ENCODE measurements at places on chromosomes 13 and 19.

GRCh38 chr19:15264061-15264932, 32.0 kb upstream of the EPHX3 start:
- peak; percentile 69 for DNase-seq

GRCh38 chr13:100440751-100441425, 147.7 kb downstream of the GGACT start:
- no peak for DNase-seq

GRCh38 chr13:76884186-76884906, 1.9 kb downstream of the KCTD12 start:
- no peak for DNase-seq

GRCh38 chr19:13160557-13160956, 10.3 kb downstream of the IER2 start:
- peak; percentile 44 for DNase-seq

GRCh38 chr13:28301839-28302238, 163.5 kb downstream of the PAN3 start:
- DNase-seq: no peak

- DNase-seq: no peak
Observed at GRCh38 chr13:101035119-101035620, 360.6 kb upstream of the TMTC4 start.

- no peak for DNase-seq
Observed at GRCh38 chr19:45446944-45447343, 20.9 kb upstream of the FOSB start.

DNA sequence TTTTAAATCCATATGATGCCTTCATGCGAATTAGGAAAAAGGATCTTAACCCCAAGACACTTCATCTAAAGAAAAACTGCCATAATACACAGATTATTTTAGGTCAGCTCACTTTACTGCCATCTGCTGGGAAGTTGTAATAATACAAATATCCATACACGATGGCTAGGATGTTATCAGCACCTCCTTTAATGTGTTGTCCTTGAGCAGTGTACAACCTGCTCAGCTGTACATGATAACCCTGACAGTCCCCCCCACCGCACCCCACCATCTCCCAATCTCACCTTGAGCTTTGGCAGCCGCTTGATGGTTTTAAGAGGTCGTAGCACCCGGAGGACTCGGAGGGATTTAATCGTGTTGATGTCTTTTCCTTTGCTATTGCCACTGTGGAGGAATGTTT, 112.2 kb downstream of the IER2 start:
- no peak for DNase-seq

- DNase-seq: no peak
Observed at GRCh38 chr19:731000-731399, 19.9 kb upstream of the MISP start.

DNA sequence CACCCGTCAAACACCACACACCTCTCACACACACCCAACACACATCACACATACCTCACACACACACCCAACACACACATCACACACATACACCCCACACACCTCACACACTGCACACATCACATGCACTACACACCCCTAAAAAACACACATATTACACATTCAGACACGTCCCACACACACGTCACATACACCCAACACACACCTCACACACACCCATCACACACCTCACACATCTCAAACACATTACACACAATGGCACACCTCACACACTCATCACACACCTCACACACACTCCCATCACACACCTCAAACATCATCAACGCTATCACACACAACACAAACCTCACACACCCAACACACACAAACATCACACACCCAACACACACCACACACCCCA, 133.1 kb downstream of the CRYL1 start:
- no peak for DNase-seq

- DNase-seq: peak; percentile 100
Observed at GRCh38 chr19:38850436-38850975, 720 bp upstream of the HNRNPL start.

DNA sequence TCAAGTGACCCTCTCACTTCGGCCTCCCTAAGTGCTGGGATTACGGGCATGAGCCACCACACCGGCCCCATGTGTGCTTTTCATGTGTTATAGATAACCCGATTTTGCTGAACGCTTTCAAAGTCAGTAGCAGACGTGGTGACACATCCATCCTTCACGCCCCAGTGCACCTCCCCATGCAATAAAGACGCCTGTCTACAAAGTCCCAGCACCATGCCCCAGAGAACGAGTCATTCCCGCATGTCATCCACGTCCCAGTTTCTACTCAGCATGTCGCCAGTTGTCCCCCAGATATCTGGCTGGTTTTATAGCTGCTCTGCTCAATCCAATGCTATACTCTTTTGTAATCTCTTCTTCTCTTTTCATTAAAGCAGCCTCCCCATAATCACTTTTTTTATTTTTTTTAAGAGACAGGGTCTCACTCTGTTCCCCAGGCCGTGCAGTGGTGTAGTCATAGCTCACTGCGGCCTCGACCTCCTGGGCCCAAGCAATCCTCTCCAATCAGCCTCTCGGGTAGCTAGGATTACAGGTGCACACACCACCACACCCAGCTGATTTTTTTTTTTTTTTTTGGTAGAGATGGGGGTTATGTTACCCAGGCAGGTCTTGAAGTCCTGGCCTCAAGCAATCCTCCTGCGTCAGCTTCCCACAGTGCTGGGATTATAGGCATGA, 42.5 kb downstream of the DNM2 start:
- no peak for DNase-seq

- no peak for DNase-seq
Observed at GRCh38 chr13:69194130-69194529, 913.5 kb upstream of the ATXN8OS start.

GRCh38 chr19:43820098-43820883, 6.8 kb upstream of the ZNF283 start:
- peak; percentile 19 for DNase-seq

DNA sequence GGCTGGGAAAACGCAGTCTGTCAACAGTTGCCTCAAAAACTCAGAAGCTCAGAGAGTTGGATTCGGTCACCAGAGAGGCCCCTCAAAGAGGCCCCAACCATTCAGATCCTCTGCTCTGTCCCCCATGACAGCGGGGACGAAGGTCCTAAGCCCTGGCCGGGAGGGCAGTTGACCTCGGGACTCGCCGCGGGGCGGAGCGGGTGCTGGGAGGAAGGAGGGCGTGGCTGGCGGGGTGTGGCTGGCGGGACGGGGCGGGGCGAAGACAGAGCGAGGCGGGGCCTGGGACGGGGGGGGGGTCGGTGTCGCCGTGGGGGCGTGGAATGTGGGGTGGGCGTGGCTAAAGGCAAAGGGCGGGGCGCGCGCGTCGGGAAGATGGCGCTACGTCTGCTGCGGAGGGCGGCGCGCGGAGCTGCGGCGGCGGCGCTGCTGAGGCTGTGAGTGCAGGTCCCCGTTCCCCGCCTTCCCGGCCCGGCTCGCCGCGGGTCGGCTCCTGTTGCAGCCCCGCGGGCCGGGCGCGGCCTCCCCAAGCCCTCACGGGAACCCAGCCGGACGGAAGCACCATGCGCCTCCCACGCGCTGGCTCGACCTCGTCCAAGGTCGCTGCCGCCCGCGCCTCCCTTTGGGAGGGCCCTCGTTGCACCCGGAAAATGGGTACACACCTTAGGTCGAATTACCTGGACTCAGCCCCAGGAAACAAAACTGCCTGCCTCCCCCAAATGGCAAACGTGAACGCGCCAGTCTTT, 105.2 kb downstream of the TM9SF2 start:
- peak; percentile 89 for DNase-seq

DNA sequence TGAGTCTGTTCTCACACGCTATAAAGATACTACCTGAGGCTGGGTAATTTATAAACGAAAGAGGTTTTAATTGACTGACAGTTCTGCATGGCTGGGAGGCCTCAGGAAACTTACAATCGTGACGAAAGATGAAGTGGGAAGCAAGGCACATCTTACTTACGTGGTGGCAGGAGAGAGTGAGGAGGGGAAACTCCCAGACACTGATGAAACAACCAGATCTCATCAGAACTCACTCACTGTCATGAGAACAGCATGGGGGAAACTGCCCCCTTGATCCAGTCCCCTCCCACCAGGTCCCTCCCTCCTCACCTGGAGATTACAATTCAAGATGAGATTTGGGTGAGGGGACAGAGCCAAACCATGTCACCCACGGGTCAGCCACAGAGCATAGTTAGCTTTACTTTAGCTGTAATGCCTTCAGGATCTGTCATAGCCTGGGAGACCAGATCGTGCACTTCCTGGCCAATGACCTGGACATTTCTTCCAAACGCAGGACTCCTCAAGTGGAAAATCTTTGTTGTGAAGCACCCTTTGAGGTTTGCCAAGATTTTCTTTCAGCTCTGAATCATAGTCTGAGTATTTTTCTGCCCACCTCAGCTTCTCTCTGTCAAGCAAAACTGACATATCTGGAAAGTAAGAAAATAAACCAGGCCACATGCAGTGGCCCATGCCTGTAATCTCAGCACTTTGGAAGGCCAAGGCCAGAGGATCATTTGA, 25.2 kb upstream of the HIF3A start:
- DNase-seq: no peak

GRCh38 chr13:113087923-113088690, 17.5 kb upstream of the F7 start:
- DNase-seq: no peak

DNA sequence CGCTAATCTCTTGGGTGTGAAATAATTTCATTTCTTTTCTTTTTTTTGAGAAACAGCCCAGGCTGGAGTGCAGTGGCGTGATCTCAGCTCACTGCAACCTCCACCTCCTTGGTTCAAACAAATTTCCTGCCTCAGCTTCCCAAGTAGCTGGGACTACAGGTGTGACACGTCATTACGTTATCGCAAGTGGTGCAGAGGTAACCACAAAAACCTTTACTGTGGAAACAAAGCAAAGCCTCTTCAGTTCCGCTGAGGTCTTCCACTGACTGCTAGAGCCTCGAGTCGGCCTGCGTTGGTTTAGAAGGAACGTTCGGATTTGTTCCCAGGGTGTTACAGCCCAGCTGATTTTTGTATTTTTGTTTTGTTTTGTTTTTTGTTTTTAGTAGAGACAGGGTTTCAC, 2.0 kb upstream of the ZNF784 start:
- DNase-seq: no peak

GRCh38 chr13:45385907-45386553, 32.1 kb downstream of the SLC25A30 start:
- DNase-seq: no peak

GRCh38 chr13:95437561-95437960, 115.0 kb upstream of the CLDN10 start:
- DNase-seq: no peak

GRCh38 chr19:50820086-50820485, 3.5 kb downstream of the KLK1 start:
- no peak for DNase-seq

DNA sequence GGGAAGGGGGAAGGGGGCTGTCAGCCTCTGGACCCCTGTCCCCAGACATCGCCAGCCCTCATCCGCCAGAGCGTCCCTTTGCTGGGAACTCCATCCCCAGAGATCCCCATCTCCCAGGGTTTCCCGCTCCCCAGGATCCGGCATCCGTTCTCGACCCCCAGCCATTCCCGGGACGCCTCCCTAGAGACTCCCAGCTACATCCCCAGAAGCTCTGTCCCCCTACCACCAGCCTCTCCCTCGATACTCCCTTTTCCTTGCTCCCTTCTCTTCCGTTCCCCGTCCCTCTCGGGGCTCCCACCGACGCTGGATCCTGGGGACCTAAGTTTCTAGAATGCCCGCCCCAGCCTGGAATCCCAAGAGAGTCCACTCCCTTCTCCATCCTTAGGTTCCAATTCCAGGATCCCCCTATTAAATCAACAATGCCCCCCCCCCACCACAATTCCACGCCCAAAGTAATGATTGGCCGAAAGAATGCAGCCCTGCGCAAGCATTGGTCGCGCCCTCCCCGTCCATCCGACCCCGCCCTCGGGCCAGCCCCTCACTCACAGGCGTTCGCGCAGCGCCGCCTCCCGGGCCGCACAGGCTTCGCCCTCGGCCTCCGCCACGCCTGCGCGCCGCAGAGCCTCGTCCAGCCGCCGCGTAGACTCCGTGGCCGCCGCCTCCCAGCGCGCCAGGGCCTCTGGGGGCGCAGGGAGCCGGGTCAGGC, 3.2 kb downstream of the CCDC194 start:
- DNase-seq: peak; percentile 88

- peak; percentile 88 for DNase-seq
Observed at GRCh38 chr19:45643024-45643926, 4.1 kb upstream of the EML2 start.

DNA sequence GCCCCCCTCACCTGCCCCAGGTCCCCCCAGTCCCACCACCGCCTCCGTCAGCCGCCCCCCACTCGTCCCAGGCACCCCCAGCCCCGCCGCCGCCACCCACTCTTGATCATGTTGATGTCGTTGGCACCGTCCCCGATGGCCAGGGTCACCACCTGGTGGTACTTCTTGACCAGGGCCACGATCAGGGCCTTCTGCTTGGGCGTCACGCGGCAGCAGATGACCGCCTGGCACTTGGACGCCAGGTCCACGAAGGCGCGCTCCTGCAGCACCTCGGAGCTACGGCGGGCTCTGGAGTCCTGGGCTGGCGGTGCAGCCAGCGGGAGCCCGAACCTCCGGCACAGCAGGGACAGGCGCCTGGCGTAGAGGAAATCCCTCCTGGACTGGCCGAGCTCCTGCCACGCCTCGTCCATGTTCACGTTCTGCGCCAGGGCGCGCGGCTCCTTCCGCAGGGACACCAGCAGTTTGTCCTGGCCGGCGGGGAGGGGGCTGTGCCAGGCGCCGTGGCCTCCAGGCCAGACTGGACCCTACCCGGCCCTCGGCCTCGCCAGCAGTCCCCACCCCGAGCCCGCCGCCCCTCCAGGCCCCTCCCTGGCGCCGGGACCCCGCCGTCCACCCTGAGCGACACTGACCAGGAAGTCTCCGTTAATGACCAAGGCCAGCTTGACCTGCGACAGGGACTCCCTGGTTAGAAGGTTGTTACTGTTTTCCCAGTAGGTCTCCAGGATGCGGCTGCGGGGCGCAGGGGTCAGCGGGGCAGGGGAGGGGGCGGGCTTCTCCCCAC, 22.6 kb downstream of the ATP8B3 start:
- no peak for DNase-seq

DNA sequence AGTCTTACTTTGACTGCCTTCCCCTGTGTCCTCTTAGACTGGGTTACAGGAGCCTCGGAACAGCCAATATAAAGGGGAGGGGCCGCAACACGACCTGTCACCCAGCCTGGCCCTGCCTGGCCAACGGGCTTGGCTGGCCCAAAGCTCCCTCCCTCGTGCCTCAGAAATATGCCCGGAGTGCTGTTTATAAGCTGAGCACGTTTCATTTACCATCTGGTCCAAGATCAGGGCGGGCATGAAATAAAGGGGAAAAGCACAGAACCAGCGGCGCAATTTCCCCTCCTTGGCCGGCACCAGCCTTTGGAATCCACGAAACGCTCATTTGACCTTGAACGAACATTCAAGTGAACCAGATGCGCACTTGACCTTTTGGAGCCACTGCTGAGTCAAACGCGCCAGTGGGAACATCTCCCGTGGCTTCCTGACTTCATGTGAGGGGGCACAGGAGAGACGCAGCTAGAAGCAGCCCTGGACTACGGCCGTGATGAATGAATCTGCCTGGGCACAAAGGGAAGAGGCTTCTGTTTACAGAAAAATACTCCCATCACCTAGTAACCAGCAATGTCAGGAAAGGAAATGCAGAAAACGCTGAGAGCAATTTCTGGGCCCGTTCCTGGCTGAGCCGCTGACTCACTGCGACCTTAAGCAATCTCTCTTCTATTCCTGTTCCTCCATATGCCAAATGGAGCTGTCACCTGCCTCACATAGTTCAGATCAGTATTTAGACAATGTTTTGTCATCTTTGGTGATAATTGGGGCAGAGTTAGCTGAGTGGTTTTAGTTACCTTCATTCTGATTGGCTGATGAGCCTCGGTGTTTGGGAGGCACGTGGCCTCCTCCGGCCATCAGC, 53.3 kb downstream of the RFX2 start:
- DNase-seq: peak; percentile 74

GRCh38 chr13:23081901-23082300, 98.9 kb upstream of the SGCG start:
- DNase-seq: no peak

GRCh38 chr19:55373306-55373992, 3.2 kb upstream of the TMEM190 start:
- DNase-seq: no peak
